ENCODE measurements at places on chromosomes 12 and 14.

GRCh38 chr14:68250927-68251768 is 431.6 kb downstream of the RAD51B start:
- no peak for DNase-seq

GRCh38 chr14:85182282-85182681 is 347.7 kb upstream of the FLRT2 start:
- DNase-seq: no peak

- no peak for DNase-seq
Observed at GRCh38 chr12:123498126-123498825, 35.2 kb downstream of the RILPL1 start.

DNA sequence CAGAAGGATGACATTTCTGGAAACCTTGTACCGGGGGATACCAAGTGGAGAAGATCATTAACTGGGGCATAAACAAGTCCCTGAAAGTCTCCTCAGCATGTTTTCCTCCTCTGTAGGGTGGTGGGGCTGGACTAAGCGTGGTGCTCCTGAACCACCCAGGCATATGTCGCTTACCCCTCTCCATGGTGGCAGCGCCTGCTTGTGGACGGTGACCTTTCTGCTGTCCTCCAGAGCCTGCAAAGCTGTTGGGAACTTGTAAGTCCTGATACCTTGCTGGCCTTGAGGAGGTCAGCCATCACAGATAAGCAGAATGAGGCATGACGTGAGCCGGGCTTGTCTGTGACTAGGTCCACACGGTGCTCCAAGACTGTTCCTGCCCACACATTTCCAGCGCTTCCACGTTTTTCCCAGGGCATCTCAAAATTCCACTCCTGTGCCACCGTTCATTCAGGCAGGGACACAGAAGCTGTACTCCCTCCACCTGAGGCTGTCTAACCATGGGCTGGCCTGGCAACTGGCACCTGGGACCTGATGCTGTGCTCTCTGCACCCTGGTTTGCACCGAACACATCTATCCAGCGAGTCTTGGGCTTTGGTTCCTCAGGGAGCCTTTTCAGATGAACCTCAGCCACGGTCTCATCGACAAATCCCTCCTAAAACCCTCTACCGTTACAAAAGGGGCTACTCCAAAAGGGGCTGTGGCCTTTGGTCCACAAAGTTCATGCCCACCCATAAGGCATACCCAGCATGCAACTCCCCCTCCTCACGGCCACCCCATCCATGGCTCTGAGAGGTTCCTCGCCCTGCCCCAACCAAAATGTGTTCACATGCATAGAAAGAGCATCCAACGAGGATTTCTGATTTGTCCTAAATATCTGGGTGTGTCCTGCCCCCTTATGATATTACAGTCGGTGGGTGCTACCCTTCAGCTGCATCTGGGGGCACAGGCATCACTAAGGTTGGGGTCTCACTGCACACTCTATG is 199.6 kb upstream of the DIO3 start:
- DNase-seq: no peak

DNA sequence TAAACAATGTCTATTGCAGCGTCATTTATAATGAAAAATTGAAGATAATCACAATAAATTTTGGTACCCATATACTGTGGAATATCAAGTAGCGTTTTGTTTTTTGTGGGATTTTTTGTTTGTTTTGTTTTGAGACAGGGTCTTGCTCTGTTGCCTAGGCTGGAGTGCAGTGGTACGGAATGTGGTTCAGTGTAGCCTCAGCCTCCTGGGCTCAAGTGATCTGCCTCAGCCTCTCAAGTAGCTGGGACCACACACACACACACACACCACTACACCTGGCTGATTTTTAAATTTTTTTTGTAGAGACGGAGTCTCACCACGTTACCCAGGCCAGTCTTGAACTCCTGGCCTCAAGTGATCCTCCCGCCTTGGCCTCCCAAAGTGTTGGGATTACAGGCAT is 6.6 kb downstream of the ZNF664 start:
- DNase-seq: no peak

DNA sequence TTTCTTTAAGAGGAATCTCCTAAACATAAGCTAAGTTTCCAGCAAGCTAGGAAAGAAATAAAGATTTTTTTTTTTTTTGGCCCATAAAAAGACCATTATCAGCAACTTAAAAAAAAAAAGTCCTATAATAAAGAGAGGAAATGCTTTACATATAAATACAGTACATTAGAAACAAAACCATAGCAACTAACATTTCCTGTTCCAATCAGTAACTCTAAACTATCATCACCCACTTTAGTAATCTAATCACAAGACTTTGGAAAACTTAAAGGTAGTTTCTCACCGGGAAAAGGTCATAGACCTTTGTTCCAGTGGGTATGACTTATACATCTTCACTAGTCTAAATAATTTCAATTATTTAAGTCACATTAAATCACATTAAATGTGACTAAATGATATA is 11.1 kb downstream of the SPTSSA start:
- no peak for DNase-seq

GRCh38 chr12:85352016-85352415 is 72.0 kb downstream of the ALX1 start:
- DNase-seq: no peak

DNA sequence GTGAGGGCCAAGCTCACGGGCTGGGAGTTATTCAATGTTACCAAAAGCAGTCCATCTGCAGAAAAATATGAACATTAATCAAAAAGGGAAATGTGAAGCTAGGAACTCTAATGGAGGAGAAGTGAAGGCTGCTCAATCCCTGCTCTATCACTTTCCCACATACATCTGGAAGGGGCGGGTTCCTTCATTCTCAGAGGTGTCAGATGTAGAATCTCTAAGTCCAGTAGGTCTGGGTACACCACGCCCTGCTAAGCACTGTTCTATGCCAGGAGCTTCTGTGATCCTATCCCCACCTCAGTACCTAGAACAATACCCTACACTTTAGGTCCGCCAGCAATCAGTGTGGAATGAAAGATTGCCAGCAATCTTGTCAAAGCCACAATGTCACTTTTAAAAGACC is 37.0 kb upstream of the ANO2 start:
- DNase-seq: no peak

DNA sequence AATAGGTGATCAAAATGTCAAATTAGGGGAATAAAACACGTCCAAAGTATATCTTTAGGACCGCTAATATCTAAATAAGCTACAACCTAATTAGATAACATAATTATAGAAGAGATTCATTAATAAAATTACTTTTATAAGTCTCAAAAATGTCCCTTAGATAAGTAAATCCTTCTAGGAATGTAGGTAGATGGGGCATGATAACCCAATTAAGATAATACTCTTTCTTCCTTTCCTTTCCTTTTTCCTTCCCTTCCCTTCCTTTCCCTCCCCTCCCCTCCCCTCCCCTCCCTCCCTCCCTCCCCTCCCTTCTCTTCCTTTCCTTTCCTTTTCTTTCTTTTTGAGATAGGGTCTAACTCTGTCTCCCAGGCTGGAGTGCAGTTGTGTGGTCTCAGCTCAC is 11.0 kb upstream of the SLC2A3 start:
- DNase-seq: no peak

- no peak for DNase-seq
Observed at GRCh38 chr12:6752167-6752920, 597 bp downstream of the MLF2 start.

- peak; percentile 55 for DNase-seq
Observed at GRCh38 chr12:121209624-121210572, at the start of gene P2RX4. Gene P2RX4 (plus strand): TSS chr12:121210129. CDS start chr12:121210165, 36 bp downstream.

DNA sequence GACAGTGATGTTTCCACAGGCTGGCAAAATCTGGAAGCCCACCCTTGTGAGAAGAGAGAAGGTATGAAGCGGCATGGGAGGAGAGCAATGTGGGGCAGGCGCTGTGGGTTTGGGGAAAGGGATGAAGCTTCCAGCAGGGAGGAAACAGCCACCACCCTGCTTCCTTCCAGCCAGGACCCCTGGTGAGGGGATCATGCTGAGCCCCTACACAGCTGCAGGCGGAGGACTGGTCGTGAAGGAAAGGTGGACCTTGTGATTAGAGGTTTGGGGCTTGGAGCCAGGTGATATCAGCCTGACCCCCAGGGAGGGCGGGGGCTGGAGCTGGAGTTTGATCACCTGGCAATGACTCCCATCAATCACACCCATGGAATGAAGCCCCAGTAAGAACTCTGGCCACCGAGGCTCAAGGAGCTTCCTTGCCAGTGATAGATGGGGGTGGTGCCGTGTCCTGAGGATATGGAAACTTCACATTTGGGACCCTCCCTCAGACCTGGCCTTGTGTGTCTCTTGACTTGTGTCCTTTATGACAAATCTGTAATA is 48.6 kb downstream of the RIMBP2 start:
- no peak for DNase-seq

DNA sequence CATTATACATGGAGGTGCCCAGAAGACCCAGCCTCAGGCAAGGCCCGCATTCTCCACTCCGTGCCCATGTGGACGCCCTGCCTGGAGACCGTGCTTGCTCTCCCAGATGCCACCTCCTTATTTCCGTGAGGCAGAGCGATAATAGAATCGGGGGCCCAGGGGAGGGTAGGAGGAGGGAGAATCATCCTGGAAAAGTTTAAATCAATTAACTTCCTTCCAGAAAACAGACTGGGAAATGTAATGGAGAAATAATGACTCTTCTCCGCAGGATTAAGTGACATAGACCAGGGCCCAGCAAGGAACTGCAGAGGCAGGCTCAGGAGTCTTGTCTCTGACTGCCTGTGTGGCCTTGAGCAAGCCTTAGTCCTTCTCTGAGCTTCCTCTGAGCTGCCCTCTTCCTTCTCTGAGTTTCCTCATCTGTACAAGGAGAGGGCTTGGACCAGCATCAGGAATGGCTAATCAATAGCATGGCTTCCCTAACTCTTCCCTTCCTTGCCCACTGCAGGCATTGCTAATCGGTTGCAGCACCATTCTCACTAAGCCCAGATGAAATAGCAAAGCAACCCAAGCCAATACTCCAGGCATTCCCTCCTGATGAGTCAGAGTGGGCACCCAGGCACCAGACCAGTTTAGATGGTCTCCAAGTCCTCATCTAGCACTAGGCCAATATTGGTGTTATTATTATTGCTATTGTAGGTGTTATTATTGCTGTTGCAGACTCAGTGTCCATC is 11.3 kb upstream of the FAM222A start:
- no peak for DNase-seq

All from stimulated activated CD8-positive, alpha-beta memory T cell treated with anti-CD3 and anti-CD28 coated beads, Interleukin-4, amount 100 ng/mL, for 4 hours (primary cell).